ENCODE measurements at places on chromosomes 3 and 15.

- no peak for DNase-seq
Measured at GRCh38 chr3:29936054-29936453, 655.2 kb downstream of the RBMS3 start.

DNA sequence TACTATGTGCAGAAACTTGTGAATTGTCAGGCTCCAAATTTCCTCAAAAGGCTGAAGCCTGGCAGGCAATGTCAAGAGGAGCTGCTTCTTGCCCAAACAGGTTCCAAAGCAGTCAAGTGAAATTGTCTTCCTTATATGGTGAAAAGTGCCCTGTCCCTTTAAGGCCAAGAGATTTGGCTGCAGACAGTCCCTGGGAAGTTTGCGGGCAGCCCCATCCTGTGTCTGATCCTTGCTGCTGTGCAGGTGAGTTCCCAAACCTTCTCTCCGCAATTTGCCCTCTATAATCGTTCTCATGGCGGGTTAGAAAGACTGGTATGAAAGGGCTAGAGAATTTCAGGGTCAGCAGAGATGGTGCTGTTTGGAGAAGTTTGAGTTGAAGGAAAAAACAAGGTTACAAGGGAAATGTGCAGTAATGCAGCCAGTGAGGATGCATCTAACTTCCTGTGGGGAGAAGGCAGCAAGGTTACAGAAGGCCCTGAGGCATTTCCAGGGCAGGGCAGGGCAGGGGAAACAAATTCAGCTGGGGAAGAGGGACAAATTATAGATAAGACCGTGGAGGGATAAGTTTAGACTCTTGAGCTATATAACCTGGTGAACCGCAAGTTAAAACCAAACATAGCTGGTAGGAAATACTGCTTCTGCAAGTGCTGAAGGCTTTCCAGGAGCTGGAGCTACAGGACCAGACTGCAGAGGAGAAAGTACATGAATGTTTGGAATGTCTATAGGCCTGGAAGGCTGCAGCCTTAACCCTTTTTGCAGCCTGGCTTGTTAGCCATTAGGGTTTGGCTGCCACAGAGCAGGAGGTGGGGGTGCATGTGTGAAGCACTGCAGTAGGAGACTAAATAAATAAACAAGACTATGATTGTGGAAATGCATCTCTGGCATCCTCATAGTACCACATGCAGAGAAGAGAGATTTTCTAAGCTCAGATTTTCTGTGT, 256.2 kb upstream of the IL12A start:
- DNase-seq, result no peak

GRCh38 chr15:36880224-36880912, 220.0 kb downstream of the MEIS2 start:
- peak; percentile 25 for DNase-seq

GRCh38 chr3:165645191-165645590, 192.0 kb downstream of the BCHE start:
- DNase-seq, result no peak

GRCh38 chr3:172152874-172153273, 113.5 kb downstream of the FNDC3B start:
- DNase-seq, result no peak

- no peak for DNase-seq
Measured at GRCh38 chr3:112973325-112974177, 1.4 kb downstream of the CD200R1 start.

- no peak for DNase-seq
Measured at GRCh38 chr3:14418296-14419250, 16.2 kb downstream of the SLC6A6 start.

DNA sequence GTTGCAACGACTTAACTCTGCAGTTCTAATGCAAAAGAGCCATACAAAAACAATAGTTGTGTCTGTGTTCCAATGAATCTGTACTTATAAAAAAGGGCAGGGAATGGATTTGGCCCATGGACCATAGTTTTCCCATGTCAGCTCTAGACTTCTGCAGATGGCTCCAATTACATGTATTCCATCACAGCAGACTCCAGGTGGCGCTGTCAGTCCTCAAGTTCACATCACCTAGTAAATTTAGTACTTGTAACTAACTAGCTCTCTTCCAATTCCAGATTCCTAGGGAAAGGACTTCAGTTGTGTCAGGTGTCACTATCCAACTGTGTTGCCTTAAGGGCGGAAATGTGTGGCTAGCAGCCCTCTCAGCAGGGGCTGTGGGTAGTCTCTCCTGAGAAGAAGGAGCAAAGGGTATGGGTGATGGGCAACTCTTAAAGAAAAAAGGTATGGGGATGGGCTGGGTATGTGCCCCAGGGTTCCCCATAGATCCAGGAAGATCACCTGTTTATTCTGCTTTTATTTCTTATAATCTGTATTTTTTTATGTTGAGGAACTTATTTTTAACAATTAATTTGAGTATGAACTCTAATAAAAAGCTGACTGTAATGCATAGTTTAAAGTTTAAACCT, 36.2 kb downstream of the BBS4 start:
- DNase-seq, result peak; percentile 11

DNA sequence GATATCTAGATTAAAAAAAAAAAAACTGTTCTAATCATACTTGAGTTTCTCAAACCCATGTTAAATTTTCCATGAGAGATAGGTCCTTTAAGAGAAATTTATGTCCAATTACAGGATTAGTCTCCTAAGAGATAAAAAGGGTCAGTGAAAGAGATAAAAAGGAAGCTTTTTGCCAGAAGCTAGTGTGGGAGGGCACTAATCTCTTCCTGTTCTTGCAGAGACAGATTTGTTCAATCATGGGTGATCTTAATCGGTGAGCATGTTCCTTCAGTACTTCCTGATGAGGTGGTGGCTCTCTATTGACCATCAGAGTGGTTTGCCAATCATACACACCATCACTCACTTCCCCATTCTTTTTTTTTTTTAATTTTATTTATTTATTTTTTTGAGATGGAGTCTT, 16.9 kb upstream of the LPP start:
- DNase-seq, result no peak

DNA sequence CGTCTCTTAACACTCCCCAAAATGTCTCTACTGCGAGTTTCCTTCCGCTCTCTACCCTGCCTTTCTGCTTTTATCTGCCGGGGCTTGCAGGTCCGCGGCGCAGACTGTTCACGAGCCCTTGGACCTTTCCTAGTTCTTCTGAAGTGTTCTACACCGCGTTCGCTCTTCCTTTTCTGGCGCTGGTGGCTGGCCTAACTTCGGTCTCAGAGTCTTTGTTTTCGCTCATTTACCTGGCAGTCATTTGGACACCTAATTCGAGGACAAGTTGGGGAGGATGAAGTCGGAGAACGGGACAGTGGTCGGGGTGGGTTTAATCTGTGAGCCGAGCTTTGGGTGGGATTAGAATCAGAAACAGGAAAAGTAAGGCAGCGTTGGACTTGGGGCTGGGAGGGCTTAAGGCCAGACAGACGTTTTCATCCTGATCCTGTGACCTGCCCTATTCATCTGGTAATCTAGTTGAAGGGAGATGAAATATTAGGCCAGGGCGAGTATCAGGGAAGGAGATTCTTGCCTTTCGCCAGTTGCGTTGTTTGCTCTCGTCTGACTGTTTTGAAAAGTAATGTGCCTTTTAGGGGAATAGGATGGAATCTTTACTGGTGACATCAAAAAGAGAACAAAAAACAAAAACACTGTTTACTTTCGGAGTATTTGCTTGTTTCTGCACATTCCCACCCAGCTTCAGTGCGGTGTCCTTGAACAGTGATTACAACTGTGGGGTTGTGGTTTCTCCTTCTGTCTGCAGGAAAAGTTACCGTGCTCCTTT, 1.8 kb downstream of the DIPK2A start:
- no peak for DNase-seq

- no peak for DNase-seq
Measured at GRCh38 chr15:48493763-48494225, 151.7 kb downstream of the FBN1 start.

- DNase-seq, result no peak
Measured at GRCh38 chr3:112568642-112569041, 6.8 kb downstream of the SLC35A5 start.

- no peak for DNase-seq
Measured at GRCh38 chr3:98263944-98264343, at the start of gene OR5H6. TSS of gene OR5H6 (plus strand) at chr3:98264244. CDS start at chr3:98264333, 89 bp downstream.

- DNase-seq, result no peak
Measured at GRCh38 chr15:49270541-49271421, 100.7 kb downstream of the GALK2 start.

- no peak for DNase-seq
Measured at GRCh38 chr15:76058714-76059319, 968 bp upstream of the TMEM266 start.

All from caudate nucleus (tissue), 63 donors.